ENCODE measurements at places on chromosomes 7 and 10. TPM values are rescaled to one million over a fixed set of nuclear protein-coding genes. Genes with fewer than 3 reads are reported as not detected.

DNA sequence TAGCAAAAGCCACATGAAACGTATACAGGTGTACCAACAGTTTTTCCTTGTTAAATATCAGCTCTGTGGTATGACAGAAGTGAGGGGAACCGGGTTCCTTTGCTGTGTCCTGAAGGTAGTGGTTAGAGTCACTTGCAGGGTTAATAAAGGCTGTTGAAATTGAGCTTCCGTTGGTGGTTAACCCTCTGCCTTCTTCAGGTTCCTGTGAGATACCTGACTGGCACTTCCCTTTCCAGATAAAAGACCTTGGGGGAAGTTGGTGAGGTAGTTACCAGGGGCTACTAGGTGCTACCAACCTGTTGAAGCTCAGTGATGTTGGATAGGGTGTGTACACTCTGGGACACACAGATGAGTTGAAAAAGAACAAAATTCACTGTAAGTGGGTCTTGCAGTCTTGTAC lies 384.1 kb downstream of the GATA3 start:
- DNase-seq = no peak

DNA sequence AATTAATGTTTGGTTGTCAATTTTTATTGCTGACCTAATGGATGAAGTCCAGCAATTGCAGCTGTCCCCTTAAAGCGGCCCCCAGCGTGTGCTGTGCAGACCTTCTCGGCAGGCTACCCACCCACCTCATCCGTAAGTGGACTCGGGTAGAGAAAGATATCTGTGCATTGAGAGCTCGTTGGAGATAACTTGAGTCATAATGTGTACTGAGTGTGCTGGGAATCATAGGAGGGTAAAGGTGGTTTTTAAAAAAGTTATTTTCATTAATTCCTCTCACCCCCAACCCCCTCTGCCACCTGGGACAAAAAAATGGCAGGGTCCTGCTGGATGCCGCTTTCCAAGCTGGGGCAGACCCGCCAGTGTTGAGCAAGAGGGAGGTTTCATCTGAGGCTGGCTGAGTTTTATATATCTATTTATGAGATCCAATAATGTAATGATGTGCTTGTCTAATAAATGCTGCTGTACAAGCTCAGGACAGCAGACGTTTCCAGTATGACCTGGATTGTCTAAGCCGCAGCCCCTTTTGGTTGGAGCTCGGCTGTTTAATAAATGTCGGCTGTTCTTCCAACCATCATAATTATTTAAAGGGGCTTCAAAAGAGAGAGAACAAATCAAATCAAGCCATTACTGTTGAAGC lies 119.1 kb downstream of the NKX6-2 start:
- DNase-seq = no peak

GRCh38 chr10:79238606-79239005 lies 108.7 kb upstream of the PPIF start:
- DNase-seq = no peak

GRCh38 chr10:88792661-88793060 lies 9.9 kb upstream of the LIPM start:
- no peak for DNase-seq

Gene WIPF3
- total RNA-seq = not detected

Gene TAS2R3
- 1.0 TPM for total RNA-seq

DNA sequence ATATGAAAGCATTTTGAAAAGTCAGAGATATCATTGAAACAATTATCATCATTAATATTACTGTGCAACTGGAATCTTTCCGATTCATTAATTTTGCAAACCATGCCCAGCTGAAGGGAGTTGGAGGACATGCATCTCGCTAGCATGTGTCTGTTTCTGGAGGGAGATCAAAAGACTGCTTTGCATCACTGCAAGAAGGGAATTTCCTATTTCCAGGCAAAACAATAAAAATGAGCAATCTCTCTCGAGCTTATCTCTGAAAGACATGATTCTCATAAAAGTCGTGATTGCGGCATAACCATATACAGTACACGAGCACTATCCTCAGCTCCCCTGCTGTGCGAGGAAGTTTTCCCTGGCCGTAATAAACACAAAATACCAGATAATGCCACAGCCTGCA lies 607.6 kb upstream of the DPP6 start:
- DNase-seq = no peak
